ENCODE measurements at places on chromosomes 1 and 21.

- DNase-seq: peak; percentile 55
Measured at GRCh38 chr1:223175633-223176032, 32.6 kb upstream of the TLR5 start.

DNA sequence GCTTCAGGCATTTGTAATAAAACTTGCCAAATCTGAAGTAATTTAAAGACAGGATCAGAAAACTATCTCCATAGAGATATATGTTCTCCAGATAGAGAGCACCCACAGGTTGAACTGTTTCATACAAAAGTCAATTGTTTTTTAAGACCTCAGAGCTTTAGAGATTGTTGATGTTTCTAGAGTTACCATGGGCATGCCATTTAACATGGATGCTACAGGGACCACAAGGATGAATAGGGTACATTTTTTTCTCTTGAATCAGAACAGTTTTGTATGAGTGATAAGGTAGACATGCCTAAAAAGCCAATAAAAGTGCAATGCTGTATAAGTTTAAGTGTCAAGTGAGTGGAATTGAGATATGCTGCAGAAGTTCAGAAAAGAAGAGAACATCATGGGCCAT lies 511.0 kb upstream of the CAMK1G start:
- no peak for DNase-seq

GRCh38 chr21:39124681-39125251 lies 58.5 kb downstream of the PSMG1 start:
- DNase-seq: no peak

GRCh38 chr1:201753492-201753891 lies 75.5 kb upstream of the IPO9 start:
- no peak for DNase-seq

DNA sequence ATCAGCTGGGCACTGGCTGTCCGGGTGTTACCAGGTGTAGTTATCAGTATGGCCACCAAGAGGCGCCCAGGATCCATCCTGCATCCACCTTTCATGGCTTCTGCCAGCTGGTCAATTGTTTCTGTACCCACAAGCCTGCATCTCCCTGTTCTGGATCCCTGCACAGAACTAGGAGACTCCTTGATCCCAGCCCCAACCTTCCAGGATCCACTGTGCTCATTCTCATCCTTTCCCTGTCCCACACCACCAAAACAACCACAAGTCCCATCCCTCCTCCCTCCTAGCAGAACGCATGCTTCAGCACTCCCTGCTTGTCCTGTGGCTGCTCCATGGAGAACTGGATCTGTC lies 27.2 kb upstream of the FOXE3 start:
- DNase-seq: peak; percentile 76

All from tibial artery (tissue), 4 donors.